ENCODE measurements at places on chromosomes 5 and 9.

DNA sequence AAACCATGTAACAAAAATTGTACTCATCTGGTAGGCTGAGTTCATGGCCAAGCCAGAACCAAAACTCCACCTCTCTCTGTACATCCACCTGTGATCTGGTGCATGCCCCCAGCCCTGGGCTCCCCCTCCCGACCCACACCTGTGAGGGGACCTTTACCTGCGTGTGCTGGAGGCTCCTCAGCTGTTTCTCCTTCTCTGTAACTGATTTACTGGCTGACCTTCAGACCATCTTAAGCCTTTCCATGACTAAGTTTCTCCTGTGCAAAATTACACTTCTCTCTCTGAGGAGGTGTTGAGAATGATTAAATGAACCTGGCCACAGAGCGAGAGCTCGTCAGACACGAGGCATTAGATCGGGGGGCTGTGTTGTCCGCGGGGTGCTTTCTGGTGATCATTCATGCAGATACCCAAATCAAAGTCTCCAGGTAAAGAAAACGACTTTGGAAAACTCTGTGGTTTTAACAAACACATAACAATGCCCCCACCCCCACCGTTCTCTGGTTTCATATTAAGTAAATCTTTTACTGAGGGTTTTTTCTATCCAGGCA lies 136.4 kb downstream of the SEMA5A start:
- no peak for DNase-seq

GRCh38 chr5:143536364-143536763 lies 132.9 kb upstream of the NR3C1 start:
- DNase-seq, result peak; percentile 91

DNA sequence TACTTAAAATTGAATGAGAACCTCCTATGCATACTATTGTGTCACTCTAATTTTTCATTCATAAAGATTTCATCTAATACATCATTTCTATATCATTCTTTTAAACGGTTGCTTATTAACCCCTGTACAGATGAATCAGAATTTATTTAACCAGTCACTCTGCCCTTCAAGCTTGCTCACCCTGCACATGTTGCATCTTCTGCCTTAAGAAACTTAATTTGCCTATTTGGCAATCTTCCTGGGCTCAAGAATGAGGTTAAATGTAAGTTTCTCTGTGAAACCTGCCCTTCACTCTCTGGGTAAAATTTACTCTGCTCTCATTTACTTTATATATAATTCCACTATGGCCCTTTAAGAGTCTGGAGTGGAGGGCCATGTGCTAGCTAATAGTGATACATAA lies 434.7 kb upstream of the ZNF608 start:
- DNase-seq, result no peak

DNA sequence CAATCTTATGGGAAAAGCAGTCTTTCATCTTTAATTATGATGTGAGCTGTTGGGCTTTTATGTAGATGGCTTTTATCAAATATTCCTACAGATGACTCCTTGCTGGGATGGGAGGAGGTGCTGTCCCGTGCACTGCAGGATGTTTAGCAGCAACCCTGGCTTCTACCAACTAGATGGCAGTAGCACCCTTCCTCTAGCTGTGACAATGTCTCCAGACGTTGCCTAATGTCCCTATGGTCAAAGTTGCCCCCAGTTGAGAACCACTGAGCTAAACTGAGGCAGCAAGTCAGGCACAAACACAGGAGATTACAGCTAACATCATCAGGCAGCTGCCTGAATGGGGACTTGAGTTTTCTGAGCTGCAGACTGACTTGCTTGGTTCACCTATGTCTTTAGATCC lies 401.9 kb upstream of the PDE4D start:
- DNase-seq, result peak; percentile 10

DNA sequence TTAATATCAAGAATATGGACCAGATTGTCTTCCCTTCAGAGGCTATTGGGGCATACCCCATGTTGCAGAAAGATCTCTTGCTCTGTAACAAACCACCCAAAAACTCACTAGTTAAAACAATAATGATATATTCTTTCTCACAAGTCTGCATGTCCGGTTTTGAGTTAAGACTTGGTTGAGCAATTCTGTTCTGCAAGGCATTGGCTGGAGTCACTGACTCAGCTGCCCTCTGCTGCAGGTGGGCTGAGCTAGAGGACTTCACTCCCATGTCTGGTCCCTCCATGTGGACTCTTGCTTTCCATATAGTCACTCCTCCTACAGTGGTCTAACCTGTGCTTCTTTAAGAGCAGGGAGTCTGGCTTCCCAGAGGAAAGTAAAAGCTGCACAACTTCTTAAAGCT lies 73.4 kb downstream of the ESM1 start:
- no peak for DNase-seq

- DNase-seq, result no peak
Observed at GRCh38 chr9:131330814-131331600, 41.5 kb downstream of the PLPP7 start.

DNA sequence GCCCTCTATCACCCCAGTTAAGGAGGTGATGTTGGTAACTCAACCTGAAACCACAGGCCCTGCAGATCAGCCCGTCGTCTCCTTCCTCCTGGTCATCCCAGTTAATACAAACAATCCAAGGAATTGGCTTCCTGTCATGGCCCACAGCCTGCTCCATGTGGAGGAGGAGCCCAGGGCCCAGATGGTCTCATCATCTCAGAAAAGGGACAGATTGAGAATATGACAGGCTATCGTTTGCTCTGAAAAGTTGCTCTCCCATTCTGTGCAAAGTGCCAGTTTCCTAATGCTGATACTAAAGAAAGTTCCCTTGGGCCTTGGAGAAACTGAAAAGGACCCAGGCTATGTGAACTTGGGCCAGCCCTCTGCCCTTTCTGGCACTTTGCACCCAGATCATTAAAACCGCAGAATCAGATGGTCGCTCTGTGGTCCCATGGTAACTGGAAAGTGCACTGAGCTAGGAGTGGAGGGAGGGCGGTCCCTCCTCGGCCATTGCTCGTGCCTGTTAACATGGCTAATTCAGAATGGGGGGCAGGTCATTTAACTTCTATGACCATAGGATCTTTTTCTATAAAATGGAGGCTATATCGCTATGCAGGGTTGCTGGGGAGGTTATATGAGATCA lies 675 bp upstream of the SPAAR start:
- DNase-seq, result peak; percentile 54

DNA sequence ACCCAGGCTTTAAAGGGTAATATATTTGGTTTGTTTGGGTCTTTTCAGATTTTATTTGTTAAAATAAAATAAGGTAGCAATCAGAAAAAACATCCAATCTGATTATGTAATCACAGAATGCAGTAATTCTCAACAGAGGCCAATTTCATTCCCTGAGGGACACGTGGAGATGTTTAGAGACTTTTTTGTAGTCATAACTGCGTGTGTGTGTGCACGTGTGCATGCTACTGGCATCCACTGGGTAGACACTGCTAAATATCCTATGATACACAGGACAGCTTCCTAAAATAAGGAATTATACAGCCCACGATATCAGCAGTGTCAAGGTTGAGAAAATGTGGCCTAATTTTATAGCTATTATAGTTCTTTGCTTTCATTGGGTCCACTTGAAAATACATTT lies 180.8 kb upstream of the KLF9 start:
- DNase-seq, result no peak

GRCh38 chr9:26527931-26528330 lies 364.7 kb downstream of the CAAP1 start:
- DNase-seq, result no peak

DNA sequence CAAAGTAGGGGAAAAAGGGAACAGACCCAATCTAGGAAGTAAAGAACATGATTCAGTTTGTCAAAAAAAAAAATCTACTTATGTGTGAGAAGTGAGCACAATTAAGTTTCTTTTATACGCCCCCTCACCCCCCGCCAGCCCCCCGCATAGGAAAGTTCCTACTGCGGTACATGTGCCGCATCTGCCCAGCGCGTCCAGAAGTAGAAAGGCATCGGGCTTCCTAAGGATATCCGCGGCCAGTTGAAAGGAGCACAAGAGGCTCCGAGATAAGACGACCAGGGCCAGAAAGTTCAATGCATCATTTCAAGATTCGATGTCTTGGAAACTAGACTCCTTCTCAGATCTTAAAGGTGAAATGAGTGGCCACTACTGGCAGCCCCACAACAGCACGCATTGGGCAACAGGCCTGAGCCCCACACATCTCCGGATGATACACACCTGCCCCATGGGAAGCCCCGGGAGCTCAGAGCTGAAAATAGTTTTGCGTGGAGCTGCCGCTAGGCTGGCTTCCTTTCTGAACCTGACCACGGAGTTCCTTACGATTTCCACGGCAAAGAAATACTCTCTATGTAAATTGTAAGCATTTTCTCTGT lies 203.9 kb downstream of the RAB3C start:
- no peak for DNase-seq

GRCh38 chr5:180683220-180683922 lies 34.0 kb upstream of the FLT4 start:
- DNase-seq, result no peak

GRCh38 chr9:136662656-136663581 lies at the start of gene EGFL7:
Gene EGFL7 (plus strand): TSS chr9:136662916. CDS start chr9:136668283, 5,367 bp downstream.
- no peak for DNase-seq

DNA sequence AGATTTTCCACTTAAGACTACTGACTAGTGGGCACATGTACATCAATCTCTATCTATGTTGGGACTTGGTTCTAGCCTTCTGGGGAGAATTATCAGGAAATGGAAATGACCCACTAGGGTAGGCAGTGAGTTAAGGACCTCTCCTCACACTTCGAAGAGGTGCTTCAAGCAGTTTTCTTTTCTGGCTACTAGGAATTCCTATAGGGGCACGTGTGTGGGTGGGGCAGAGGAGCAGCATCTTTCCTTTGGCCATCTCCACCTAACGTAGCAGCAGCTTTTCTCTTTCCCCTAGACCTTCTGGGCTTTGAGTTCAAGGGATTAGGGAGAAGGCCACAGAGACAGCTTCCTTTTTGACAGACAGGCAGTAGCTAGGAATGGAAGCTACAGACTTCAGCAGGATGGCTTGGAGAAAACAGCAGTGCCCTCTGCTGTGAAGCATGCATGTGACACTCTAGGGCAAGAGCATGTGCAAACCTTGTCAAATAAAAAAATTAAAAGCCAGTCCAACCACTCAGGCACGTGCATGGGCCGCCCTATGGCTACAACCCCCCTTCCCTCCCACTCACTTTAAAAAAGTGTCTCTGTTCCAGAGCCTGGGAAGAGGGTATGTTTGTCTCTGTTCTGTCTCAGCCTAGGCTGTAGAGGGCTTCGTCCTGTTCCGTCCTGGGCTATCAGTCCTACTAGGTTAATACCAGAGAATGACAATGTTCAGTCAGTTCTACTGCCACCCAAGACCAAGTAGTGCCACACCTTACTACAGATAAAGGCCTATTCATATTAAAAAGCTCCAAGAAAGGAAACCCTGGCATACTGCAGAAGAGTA lies 8.7 kb upstream of the GFRA3 start:
- DNase-seq, result peak; percentile 68

DNA sequence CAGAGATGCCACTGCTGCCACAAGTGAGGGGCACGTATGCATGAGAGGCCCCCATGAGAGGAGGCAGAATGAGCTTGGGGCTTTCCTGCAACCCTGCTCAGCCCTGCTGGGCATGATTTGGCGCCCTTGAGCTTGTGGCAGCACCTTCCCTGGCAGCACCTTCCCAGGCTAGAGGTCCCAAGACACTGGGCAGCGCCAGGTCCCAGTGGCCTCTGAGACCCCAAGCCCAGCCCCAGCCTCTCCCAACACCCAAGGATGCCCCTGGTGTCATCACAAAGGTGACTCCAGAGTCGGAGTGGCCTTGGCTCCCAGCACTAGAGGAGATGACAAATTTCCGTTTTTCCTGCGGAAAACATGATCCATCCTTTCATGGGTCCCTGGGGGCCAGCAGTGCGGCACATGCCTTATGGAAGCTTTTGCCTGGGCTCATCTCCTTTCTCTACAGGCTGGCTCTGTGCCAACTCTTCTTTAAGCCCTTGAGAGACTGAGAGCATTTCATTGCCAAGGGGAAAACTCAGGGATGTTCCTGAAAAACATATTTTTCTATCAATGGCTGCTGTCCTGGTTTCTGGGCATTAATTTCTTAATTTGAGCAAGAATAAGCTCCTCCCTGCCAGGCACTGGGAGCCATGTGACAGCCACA lies 77.1 kb upstream of the ADAMTS2 start:
- DNase-seq, result no peak

DNA sequence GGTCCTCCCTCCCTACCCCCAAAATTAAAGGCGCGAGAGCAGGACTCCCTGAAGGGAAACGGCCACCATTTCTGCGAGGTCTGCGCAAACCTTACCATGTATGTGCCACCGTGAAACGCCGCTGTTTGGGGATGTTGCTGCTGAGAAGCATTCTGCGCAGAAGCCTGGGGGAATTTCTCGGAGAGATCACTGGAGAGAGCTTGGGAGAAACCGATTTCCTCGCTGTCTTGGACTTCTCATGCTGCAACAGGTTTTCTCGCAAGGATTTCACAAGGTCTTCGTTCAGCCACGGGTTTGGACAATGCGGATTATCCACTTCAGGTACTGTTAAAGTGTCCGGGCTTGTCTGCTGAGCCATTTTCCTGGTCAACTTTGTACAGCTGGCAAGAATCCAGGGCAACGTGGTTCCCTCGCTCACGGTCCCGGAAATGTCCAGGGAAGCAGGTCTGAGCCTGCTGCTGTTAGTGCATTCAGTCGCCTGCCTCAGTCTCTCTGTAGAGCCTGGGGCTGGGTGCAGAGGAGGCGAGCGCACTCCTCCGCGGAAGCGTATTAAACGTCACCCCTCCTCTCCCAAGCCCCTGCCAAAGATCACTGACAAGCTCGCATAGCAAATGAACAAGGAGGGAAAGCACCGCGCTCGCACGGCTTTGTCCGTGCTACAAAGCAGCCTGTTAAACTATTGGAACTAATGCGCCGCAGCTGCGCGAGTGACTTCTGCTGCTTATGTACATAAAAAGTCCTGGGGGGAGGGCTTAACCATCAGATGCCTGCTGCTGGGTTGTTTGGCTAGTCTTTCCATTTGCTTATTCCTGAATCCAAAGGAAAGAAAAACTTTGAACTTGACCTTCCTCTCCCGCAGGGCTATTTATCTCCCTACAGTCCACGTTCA lies 125.1 kb downstream of the PDE4D start:
- DNase-seq, result peak; percentile 35

DNA sequence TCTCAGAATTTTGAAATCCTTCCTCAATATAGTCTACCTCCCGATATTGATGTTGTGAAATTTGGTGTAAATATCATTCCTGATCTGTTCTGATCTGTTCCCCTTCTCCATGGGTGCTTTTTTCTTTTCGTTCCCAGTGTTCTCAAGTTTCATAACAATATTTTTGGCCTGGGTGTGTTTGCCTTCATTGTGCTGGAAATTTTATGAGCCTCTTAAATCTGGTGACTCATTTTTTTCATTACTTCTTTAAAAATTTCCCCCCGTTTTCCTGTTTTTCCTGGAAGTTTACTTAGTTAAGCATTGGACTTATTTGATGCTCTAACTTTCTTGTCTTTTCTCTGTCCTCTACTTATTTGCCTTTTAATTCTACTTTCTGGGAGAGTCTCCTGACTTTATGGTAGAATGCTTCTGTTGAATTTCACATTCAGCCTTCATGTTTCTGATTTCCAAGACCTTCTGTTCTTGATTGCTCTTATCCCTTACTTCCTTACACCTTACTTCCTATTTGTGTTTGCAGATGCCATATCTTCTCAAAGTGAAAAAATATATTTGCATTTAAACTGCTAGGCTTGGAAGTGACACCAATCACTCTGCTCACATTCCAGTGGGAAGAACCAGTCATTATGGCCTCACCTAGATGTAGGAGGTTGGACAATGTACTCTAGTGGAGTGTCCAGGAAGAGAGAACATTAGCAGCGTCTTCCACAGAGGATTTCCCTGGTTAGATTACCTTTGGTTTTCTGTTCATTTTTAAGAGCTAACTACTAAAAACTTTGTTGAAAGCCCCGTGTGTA lies 441.9 kb downstream of the ARHGEF28 start:
- DNase-seq, result peak; percentile 20

GRCh38 chr5:27652505-27652904 lies 614.1 kb upstream of the CDH9 start:
- DNase-seq, result no peak

- peak; percentile 51 for DNase-seq
Observed at GRCh38 chr9:130290291-130291181, 25.0 kb downstream of the HMCN2 start.
